Right lobe of liver (tissue), 6 donors: ENCODE measurements at places on chromosomes 16 and 17. TPM values are rescaled to one million over a fixed set of nuclear protein-coding genes. Genes with fewer than 3 reads are reported as not detected.

DNA sequence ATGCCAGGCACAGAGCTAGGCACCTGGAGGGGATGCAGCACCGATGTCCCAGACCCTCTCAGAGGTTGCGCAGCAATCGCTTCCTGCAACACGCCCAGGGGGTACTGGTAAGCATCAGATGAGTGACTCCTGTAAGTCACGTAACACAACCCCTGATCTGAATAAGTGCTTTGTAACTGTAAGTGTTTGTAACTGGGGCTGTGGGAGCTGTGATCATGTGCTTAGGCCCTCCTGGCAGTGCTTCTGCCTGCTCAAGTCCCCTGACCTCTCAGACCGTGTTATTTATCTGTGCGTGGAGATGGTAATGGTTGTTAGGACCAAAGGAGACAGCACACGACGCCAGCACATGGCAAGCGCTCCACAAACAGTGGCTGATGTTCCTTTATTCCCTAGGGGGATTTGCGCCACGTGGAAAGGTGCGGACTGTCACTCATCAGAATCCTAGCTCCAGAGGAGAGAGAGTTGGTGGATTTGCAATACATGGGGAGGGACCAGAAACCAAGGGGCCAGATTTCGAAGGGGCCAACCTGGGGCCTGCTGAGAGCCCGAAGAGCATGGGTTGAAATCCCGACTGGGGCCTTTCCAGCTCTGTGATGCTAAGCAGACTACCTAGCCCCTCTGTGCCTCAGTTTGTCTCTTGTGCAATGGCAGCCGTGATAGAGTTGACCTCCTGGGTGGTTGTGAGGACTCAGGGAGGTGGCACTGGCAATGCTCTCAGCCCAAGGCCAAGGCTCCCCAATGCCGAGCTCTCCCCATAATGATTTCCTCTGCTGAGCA lies 151.8 kb downstream of the IRF8 start:
- no peak for DNase-seq

DNA sequence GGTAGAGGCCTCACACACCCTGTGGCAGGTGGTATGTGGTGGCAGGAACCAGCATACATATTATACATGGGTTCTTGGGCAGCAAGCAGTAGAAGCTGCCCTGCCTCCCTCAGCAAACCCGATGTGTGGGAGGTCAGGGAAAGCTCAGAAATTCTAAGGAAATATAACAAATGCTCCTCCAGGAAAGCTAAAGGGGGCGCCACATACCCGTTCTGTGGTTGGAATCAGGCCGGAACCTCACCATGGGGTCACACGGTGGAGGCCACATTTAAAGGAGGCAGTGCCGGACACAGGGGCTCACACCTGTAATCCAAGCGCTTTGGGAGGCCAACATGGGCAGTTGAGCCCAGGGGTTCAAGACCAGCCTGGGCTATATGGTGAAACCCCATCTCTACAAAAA lies 12.4 kb upstream of the KATNB1 start:
- DNase-seq, result no peak

- DNase-seq, result no peak
Measured at GRCh38 chr17:17141860-17142552, 64.1 kb downstream of the PLD6 start.

GRCh38 chr17:1024076-1024475 lies 27.1 kb downstream of the TIMM22 start:
- no peak for DNase-seq

DNA sequence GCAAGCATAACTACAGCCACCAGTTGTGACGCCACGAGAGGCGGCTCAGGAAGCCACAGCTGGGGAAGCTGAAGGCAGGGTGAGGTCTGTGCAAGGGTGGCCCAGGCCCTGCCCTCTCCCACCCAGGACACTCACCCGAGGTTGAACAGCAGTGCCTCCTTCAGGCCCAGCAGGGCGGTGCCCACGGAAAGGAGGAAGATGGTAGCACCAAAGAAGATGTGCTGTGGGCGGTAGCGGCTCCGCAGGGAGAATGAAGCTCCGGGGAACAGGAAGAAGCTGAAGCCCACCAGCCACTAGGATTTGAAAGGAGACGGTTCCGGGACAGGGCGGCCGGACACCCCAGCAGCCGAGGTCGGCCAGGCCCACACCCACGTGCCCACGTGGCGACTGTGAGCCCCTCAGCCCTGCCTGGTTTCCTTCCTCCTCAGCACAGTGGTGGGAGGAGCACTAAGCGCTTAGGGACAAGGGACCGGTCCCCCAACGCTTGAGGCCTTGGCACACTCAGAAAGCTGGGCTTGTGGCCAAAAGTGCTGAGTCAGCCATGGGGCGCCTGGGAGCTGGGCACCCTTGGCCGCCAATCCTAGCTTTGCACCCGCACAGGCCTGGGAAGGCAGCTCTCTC lies 11.0 kb downstream of the CYB561 start:
- DNase-seq, result peak; percentile 74

Gene LGALS3BP
- total RNA-seq, result 101 TPM

GRCh38 chr16:8905168-8905762 lies 23.1 kb downstream of the LITAFD start:
- no peak for DNase-seq

Gene KREMEN2
- total RNA-seq, result not detected

Gene SMTNL2
- total RNA-seq, result 0.25 TPM

Gene CCDC40
- total RNA-seq, result 2.9 TPM

DNA sequence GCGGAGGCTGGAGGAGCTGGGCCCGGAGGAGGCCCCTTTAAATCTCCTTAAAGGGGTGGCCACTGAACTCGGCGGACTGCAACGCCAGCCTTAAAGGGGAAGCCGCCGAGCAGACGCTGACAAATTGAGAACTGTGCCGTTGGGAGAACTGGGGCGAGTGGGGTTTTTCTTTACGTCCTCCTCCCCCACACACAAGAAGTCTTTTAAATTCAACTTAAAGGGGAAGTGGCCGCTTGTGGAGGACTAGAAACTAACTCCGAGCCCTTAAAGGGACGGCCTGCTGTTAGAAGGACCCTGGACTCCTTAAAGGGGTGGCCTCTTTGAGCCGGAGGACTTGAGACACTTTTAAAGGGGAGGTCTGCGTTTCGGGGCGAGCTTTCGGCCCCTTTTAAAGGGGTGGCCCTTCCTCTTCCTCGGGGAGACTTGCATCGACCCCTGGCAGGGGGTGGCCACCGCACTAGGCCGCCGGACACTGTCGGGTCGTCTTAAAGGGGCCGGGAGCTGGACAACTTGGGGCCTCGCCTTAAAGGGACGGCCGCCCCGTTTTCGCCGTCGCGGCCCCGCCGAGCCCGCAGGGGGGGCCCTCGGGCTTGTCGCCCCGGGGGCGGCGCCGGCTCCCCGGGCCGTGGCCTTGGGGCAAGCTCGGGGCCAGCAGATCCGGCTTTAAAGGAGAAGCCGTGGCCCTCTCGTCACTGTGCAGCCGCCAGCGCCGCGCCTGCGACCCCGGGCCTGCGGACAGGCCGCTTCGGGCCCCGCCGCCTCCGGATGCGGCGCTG lies 688 bp downstream of the FBRS start:
- DNase-seq, result peak; percentile 75

GRCh38 chr16:29820271-29820701 lies at the start of gene MVP:
Gene MVP (plus strand): TSS chr16:29820462. CDS start chr16:29830550, 10,088 bp downstream.
- peak; percentile 84 for DNase-seq

GRCh38 chr17:43690624-43691316 lies 29.0 kb upstream of the MEOX1 start:
- DNase-seq, result no peak

DNA sequence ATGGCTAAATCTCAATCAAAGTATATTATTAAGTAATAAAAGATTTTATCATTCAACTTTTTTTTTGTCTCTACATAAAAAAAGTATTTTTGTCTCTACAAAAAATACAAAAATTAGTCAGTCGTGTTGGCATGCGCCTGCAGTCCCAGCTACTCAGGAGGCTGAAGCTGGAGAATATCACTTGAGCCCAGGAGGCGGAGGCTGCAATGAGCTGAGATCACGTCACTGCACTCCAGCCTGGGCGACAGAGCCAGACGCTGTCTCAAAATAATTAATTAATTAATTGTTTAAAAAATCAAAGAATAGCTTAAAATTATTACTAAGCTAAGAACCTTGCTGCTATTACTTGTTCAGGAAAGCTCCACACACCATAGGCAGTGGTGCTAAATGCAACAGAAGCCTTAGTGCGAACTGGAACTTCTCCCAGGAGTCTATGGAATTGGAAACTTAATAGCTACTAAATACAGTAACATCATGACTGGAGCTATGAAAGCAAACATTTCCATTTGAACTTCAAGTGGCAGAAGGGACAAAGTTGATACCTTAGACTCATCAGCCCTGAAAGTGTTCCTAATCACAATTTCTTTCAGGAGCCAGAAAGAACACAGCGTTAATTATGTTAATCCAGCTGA lies 22.6 kb downstream of the ADCY9 start:
- no peak for DNase-seq

Gene PPP1R27
- total RNA-seq, result not detected

Gene TNFSF12
- total RNA-seq, result 14.7 TPM

GRCh38 chr17:15981646-15982580 lies 17.6 kb downstream of the ZSWIM7 start:
- DNase-seq, result no peak

DNA sequence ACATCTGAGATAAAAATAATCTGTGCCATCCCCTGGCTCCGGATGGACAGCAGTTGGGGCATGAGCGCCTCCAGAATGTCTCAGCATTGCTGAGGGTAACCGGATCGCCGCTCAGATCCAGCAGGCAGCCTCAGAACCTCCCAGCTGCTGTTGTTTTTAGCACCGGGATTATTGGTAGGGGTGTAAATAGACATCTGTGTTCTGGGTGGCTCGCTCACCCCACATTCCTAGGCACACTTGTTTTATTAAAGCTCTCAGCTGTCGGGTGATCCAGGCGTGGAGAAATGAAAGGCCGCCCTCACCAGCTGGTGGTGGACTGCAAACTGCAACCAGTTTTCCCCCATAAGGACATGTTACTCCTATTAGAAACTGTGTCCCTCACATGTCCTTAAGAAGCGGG lies 32.1 kb downstream of the MYH3 start:
- DNase-seq, result no peak

GRCh38 chr17:76447931-76448652 lies 4.9 kb downstream of the UBE2O start:
- DNase-seq, result no peak

Gene GPR142
- not detected for total RNA-seq

DNA sequence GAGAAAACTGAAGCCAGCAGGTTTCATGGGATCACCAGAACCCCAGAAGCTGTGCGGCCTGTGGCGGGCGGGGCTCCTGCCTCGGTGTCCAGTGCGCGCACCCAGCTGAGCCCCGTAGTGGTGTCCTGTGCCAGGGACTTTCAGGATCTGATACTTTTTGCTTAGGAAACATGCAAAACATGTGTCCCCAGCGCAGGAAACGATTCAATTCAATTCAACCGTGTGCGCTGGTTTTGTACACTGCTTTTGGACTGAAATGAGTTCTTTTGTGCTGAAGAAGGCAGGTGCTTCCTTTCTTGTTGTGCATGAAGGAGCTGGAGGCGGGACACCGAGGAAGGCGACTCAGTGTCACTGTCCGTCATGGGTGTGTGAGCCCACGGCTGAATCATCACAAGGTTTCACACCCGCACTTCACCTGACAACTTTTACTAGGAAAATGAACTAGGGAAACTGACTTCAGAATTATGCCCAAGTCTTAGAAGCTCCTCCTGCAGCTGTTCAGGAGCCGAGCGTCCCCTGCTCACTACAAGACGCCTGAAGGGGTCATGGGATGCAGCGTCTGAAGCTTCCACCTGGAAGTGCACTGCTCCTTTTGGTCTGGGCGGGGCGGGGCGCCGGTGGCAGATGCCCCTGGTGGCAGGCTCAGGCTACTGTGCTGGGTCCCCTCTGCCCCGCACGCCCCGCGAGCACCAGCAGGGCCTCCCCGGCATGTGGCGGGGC lies 31.4 kb upstream of the ZNF750 start:
- DNase-seq, result no peak

DNA sequence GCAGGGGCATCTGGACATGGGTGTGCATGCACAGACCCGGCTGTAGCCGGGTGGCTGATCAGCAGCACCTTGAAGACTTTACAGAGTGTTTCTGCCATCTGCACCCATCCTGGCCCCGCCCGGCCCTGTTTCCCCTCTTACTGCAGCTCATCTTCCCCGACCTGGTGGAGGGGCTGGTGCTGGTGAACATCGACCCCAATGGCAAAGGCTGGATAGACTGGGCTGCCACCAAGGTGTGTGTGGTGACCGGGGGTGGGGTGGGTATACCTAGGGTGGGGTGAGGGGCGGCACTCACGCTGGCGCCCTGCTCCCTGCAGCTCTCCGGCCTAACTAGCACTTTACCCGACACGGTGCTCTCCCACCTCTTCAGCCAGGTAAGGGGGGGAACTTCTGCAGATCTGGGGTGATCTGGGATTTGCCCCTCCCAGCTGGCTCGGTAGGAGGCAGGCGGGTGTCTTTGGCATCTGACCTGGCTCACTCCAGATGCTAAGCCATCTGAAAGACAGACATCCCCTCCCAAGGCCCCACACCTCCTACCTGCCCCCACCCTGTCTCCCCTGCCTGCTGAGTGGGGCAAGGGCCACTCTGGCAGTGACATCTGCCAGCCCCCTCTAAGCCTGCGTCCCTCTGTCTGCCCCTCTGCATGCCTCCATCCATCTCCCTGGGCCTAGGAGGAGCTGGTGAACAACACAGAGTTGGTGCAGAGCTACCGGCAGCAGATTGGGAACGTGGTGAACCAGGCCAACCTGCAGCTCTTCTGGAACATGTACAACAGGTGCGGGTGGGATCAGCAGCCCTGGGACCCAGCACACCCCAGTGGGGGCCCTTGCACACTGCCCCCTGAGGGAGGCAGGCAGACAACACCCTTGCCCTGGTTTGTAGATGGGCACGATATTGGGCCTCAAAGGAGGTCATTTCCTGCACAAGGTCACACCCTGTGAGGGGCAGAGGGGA lies 6.6 kb downstream of the NDRG4 start:
- no peak for DNase-seq

GRCh38 chr17:12088035-12088434 lies 67.4 kb downstream of the MAP2K4 start:
- no peak for DNase-seq

DNA sequence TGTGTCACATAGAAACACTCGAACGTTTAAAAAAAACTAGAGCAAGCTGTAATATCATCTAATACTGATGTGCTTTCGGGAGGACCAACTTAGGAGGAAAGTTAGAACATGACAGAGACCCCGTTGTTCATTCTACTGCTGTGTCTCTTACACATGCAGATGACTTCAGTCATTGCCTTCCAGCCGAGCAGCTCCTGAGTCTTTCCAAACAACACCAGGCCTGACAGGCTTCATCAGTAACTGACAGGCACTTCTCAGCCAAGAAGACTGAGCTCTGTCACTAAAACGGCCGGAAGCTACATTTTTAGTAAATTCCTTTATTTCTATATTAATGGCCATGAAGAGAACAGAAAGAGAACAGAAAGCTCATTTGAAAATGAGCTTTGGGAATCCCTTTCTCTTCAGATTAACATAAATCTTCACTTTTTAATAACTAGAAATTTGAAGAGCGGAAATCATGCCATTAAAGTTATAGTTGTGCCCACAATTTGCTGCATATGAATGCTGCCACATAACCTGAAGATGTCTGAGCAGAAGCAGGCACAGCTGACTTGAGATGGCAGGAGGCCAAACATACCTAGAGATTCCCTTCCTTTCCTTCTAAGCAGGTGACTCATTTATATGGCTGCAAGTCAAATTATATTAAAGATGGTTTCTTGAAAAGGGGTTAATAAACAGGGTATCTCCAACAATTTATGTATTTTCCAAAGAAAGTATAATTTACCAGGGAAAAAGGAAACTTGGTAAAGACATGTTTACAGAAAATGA lies 148.9 kb downstream of the ITFG1 start:
- DNase-seq, result no peak

Gene AOC2
- total RNA-seq, result 1.1 TPM
